ENCODE measurements at places on chromosomes 7 and 10. TPM values are rescaled to one million over a fixed set of nuclear protein-coding genes. Genes with fewer than 3 reads are reported as not detected.

Gene C10orf53
- not detected for total RNA-seq

Gene VWDE
- total RNA-seq = 0.55 TPM

DNA sequence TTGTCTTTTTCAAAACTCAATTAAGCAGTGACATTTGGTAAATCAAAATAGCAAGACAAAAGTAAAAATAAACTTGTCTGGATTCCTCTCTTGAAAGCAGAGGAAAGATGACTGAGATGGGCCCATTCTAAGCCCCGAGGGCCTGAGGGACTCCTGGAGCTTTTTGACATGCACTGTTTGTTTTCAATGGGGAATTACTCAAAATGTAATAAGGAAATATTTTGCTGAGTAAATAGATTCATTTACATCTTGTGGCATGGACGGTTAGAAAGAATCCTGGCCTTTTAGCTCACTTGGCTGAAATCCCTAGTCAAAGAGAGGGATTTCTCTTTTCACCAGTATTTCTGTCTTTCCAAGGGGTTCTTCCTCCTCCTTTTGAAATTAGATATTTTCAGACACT, 108.0 kb downstream of the MKX start:
- DNase-seq = no peak

- DNase-seq = no peak
These were observed 138.3 kb downstream of the EXOC4 start for GRCh38 chr7:133391206-133391605.
